ENCODE measurements at places on chromosomes 7 and 10. TPM values are rescaled to one million over a fixed set of nuclear protein-coding genes. Genes with fewer than 3 reads are reported as not detected.

GRCh38 chr7:14714161-14714728 lies 188.3 kb downstream of the DGKB start:
- H3K4me1 ChIP-seq = no peaks in the 10 kb centered on the region
- H3K27ac ChIP-seq = no peak overlapping the region
- DNase-seq = no peak
- no peak overlapping the region for H3K4me3 ChIP-seq
- no peaks in the 10 kb centered on the region for H3K36me3 ChIP-seq

DNA sequence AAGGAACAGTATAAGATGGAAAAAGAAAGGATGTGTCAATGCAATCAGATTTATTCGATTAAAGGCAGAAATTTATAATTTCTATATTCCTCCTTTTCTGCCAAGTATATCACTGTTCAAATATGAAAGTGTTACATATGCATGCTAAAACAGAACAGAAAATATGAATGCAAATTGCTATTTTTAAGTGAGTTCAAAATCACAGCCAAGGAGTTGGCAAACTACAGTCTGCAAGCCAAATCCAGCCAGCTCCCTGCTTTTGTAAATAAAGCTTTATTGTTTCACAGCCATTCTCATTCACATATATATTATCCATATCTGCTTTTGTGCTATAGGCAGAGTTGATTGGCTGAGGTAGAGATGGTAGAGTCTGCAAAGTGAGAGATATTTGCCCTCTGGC lies 747.2 kb downstream of the ANKRD7 start:
- no peaks in the 10 kb centered on the region for H3K4me1 ChIP-seq
- DNase-seq = no peak
- no peak overlapping the region for H3K27ac ChIP-seq
- H3K36me3 ChIP-seq = no peaks in the 10 kb centered on the region
- H3K4me3 ChIP-seq = no peak overlapping the region

- H3K4me1 ChIP-seq = peaks cover 20% of the 10 kb centered on the region
- DNase-seq = no peak
- no peak overlapping the region for H3K27ac ChIP-seq
- no peaks in the 10 kb centered on the region for H3K36me3 ChIP-seq
These were observed 173.9 kb upstream of the ZMIZ1 start for GRCh38 chr10:78894841-78895195.

GRCh38 chr10:20207653-20208052 lies 391.4 kb downstream of the PLXDC2 start:
- H3K27me3 ChIP-seq = no peaks in the 10 kb centered on the region
- H3K27ac ChIP-seq = no peak overlapping the region
- no peaks in the 10 kb centered on the region for H3K4me1 ChIP-seq
- peaks cover 15% of the 10 kb centered on the region for H3K36me3 ChIP-seq
- DNase-seq = no peak
- no peak overlapping the region for H3K4me3 ChIP-seq

GRCh38 chr7:51426163-51426562 lies 109.6 kb upstream of the COBL start:
- H3K4me1 ChIP-seq = no peaks in the 10 kb centered on the region
- no peak overlapping the region for H3K27ac ChIP-seq
- no peak for DNase-seq
- no peak overlapping the region for H3K4me3 ChIP-seq
- no peaks in the 10 kb centered on the region for H3K36me3 ChIP-seq

GRCh38 chr7:123573896-123574467 lies 16.4 kb upstream of the NDUFA5 start:
- peaks cover 5% of the 10 kb centered on the region for H3K4me1 ChIP-seq
- no peaks in the 10 kb centered on the region for H3K36me3 ChIP-seq
- DNase-seq = no peak
- H3K4me3 ChIP-seq = no peak overlapping the region
- H3K27me3 ChIP-seq = no peaks in the 10 kb centered on the region

- no peaks in the 10 kb centered on the region for H3K36me3 ChIP-seq
- H3K4me3 ChIP-seq = no peak overlapping the region
- peak; percentile 68 for DNase-seq
- no peak overlapping the region for H3K27ac ChIP-seq
These were observed 650.5 kb upstream of the SORCS1 start for GRCh38 chr10:107814865-107815487.

GRCh38 chr10:85921789-85922188 lies 444.8 kb downstream of the GRID1 start:
- no peak for DNase-seq
- H3K27ac ChIP-seq = no peak overlapping the region
- H3K4me3 ChIP-seq = no peak overlapping the region
- H3K36me3 ChIP-seq = no peaks in the 10 kb centered on the region

GRCh38 chr10:71995887-71996575 lies 31.8 kb downstream of the CHST3 start:
- peaks cover 1% of the 10 kb centered on the region for H3K27me3 ChIP-seq
- H3K4me1 ChIP-seq = no peaks in the 10 kb centered on the region
- DNase-seq = no peak
- no peak overlapping the region for H3K27ac ChIP-seq

GRCh38 chr7:140031364-140031763 lies 31.4 kb downstream of the PARP12 start:
- DNase-seq = no peak
- H3K4me1 ChIP-seq = peaks cover 8% of the 10 kb centered on the region
- peaks cover 5% of the 10 kb centered on the region for H3K36me3 ChIP-seq

- no peak overlapping the region for H3K27ac ChIP-seq
- no peaks in the 10 kb centered on the region for H3K4me1 ChIP-seq
- H3K36me3 ChIP-seq = no peaks in the 10 kb centered on the region
- peaks cover 3% of the 10 kb centered on the region for H3K27me3 ChIP-seq
These were observed 10.6 kb downstream of the SGMS1 start for GRCh38 chr10:50613150-50613549.

The ADIRF gene
- total RNA-seq = not detected

The AS3MT gene
- total RNA-seq = 1.4 TPM

The PTN gene
- 1.7 TPM for total RNA-seq

The TMEM139 gene
- 0.23 TPM for total RNA-seq

The CALCR gene
- total RNA-seq = 0.62 TPM

The ZNF22 gene
- total RNA-seq = 39.2 TPM

The PCDH15 gene
- total RNA-seq = 0.05 TPM

The TUBAL3 gene
- not detected for total RNA-seq
